Heart right ventricle (tissue), 16 donors: ENCODE measurements at places on chromosomes 2 and 18. TPM values are rescaled to one million over a fixed set of nuclear protein-coding genes. Genes with fewer than 3 reads are reported as not detected.

Gene GAREM1
- total RNA-seq = 13.2 TPM

Gene CCDC68
- 5.6 TPM for total RNA-seq

Gene TXNDC2
- not detected for total RNA-seq

Gene CD8B2
- total RNA-seq = not detected

Gene SLC5A7
- total RNA-seq = 0.11 TPM

Gene PJVK
- total RNA-seq = 0.57 TPM

Gene ACOXL
- total RNA-seq = not detected

Gene ATOH8
- 14.3 TPM for total RNA-seq

Gene POTEI
- total RNA-seq = not detected

Gene CACNB4
- 0.44 TPM for total RNA-seq

Gene ALK
- total RNA-seq = not detected

DNA sequence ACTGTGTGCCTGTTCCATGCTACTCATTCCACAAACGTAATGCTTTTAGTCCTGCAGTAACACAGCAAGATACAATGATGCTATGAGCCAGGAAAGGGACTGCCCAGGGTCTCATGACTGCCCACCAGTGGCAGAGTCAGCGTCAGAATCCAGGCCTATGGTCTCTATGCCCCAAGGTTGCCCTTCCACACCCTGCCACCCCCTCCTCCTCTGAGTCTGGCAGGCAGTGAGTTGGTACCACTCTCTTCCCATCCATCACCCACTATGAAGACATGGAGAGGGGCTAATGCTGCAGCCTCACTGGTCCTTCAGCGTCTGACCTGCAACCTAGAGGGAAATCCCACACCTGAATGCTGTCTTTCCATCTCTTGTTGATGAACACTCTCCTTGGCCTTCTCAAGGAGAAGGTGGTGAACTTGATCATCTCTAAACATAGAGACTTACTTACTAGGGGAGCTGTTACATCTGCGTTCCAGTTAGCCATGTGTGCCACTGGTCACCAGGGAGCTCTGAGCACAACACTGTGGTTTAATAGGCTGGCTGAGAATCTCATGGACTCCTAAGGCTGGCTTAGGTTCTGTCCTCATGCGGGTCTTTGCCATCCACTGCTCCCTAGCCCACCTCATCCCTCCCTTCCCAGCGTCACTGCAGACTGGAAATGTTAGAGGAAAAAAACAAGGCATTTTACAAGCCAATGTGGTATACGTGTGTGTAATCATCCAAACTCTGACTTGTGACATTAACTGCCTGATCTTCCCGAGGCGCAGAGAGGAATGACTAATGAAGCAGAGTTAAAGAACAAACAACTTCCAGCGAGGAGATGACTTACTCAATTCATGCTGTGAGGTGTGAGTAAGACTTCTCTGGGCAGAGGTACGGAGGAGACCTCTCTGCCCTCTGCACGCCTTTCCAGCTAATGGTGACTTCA, 28.8 kb downstream of the STEAP3 start:
- no peak for DNase-seq

DNA sequence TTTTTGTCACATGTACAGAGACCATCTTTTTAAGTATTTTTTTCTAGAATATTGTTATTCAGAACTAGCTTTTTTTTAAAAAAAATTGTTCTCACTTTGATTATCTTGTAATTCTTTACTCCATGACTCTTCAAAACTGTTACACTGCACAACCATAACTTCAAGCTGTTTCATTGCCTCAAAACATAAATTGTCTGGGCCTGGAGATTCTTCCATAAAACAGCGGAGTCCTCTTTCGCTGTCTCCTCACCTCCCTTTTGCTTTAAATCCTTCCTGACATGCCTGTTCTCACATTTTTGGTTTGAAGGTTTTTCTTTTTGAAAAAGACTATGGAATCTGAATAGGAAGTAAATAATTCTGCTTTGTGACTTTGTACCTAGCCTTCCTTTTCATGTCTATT, 126.7 kb downstream of the GALNT3 start:
- no peak for DNase-seq

- no peak for DNase-seq
Measured at GRCh38 chr2:163610817-163611556, 124.8 kb downstream of the FIGN start.

GRCh38 chr2:215528555-215528954, 92.7 kb upstream of the FN1 start:
- no peak for DNase-seq

GRCh38 chr2:130832296-130832940, 4.3 kb upstream of the ARHGEF4 start:
- no peak for DNase-seq

GRCh38 chr18:62128157-62128556, 58.7 kb downstream of the PIGN start:
- DNase-seq = no peak

- DNase-seq = no peak
Measured at GRCh38 chr2:232310696-232311095, 67.9 kb upstream of the ALPP start.

- DNase-seq = no peak
Measured at GRCh38 chr2:184633726-184634125, 35.4 kb downstream of the ZNF804A start.

DNA sequence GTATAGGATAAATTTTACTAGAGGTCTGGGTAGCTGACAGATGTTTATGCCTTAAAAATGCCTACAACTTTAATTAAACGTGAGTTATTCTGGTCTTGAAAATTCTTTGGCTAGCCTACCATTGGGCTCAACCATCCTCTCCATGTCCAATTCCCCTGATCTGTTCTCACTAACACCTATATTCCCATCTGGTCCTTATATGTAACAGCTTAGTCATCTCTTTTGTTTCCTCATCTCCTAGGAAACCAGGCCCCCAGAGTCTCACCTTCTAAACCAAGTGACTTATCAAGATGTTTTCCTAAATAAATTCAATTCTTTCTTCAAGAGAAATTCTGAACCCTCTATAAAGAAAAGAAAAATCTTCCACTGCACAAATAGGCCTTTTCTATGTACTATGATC, 148.5 kb downstream of the TTC32 start:
- DNase-seq = no peak

DNA sequence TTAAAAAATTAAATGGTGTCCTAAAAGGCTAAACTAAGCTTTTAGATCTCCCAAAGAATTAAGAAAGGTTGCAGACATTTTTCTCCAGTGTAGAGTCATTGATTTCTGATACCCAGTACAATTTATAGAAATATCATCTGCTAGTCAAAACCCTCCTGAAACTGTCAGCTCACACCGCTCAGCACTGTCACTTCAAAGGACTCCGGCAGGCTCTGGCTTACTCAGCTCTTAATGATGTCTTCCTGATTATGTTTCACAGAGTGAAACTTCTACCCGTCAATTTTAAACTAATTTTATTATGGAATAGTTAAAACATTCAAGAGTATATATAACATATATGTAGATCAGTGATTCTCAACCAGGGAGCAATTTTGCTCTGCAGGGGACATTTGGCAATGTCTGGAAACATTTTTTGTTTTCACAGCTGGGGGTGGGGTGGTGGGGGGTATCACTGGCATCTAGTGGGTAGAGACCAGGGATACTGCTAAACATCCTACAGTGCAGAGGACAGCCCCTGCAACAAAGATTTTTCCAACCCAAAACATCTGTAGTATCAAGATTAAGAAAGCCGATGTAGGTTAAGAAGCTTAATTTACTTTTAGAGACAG, 31.6 kb downstream of the CDK15 start:
- no peak for DNase-seq

- DNase-seq = no peak
Measured at GRCh38 chr2:189131991-189132390, 47.6 kb downstream of the COL5A2 start.

DNA sequence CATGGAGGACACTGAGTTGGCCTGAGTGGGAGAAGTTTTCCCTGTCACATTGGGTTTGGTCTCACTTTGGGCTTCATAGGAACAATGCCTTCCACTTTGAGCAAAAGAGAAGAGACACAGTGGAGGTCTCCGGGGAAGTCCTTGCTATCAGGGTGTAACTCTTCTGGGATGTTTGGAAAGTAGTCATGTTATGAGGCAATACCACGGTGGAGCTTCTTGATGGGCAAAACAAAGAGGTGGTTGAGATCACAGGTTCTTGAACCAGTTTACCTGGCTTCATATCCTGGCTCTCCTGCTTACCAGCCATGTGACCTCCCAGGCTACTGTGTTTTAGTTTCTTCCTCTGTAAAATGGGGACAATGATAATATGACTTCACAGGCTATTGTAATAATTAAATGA, 478.6 kb downstream of the SLC4A3 start:
- DNase-seq = no peak

DNA sequence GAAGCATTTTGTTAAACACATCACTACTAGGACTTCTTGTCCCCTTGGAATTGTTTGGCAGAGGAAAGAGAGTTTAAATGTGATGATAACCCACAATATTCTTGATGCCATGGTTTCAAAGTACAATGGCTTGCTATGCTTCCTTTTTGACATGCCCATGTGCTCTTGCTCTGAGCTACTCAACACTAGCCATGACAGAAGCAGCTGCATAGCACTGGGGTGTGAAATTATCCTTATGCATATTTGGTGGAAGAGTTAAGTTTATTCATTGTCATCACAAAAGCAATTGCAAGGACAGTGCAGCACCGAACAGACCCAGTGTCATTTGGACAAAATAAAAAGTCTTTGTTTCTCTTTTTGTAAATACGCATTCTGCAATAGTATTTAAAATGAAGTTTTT, 209.9 kb upstream of the CDH20 start:
- no peak for DNase-seq

DNA sequence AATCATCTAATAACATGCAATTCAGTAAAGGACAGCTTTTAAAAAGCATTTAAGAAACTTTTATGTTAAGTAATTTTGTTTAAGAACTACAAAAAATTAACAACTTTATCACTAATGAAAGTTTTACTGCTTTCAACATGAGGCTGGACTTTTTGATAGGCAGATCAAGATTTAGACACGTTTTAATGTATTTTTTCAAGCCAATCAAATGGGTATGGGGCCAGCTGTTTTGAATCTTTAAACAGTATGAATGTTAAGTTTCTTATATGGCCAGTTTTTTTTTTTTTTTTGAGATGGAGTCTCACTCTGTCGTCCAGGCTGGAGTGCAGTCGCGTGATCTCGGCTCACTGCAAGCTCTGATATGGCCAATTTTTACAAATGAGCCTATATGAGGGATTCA, 73.1 kb downstream of the ST6GAL2 start:
- DNase-seq = no peak

DNA sequence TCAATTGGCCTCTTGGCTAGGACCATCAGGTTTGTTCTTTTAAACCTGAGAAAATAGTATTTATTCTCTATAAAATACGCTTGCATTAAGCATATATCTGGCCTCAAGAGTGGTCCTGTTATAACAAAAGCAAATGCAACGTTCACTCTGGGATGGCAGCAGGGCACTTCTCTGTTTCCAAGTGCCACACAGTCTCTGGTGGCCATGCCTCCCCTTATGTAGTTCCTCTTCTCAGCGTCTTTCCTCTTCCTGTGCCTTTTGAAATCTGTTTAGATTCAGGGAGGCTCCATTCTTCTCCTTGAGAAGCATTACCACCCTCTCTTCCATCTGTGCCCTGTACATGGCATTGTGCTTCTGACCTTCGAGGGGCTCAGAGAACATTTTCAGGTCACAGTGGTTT, 51.9 kb downstream of the TSHZ1 start:
- DNase-seq = no peak

GRCh38 chr2:3420076-3420768, 40.7 kb downstream of the TRAPPC12 start:
- no peak for DNase-seq

DNA sequence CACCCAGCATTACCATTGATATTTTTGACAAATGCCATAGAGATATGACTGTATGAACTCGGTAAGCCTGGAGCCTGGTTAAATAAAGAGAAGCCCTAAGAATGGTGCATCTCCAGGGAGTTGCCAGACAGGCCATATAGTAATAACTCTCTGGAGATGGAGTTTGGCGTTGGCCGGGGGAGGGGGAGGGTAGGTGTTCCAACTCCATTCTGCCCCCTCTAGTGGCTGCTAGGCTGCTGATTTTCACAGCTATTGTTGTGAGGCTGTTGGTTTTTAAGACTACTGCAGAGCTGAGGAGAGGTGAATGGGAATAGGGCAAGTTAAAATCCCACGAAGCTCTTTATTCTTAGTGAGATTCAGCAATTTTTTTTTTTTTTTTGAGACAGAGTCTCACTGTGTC, 99.9 kb downstream of the GALNT14 start:
- no peak for DNase-seq

GRCh38 chr2:57720728-57721627, 325.6 kb upstream of the VRK2 start:
- DNase-seq = no peak

GRCh38 chr2:111148225-111148873, 27.6 kb downstream of the BCL2L11 start:
- no peak for DNase-seq

- no peak for DNase-seq
Measured at GRCh38 chr18:56148373-56148772, 490.0 kb downstream of the TXNL1 start.

DNA sequence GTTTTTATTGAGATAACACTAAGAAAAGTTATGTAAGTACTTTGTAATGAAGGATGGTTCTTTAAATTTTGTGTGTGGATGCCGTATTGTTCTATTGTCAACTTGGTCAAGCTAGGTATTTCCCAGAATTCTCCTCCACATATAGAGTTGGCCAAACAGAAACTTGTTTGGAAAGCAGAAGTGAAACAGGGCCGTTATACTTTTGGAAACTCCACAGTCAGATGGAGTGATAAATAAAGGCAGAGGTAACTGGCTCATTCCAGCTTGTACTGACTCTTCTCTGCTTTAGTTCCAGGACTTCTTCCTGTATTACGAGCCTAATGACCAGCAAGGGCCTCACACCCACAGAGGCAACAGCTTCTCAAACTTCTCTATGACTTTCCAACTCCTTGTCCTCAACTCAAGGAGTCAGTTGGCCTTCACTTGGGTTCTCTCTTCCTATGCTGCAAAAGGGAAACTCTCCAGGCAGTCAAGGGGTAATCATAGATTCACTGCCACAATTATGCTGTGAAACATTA, 16.4 kb upstream of the STARD7 start:
- DNase-seq = no peak
